ENCODE measurements at places on chromosomes 11 and 22.

- DNase-seq: no peak
Observed at GRCh38 chr11:131746201-131746600, 375.8 kb downstream of the NTM start.

DNA sequence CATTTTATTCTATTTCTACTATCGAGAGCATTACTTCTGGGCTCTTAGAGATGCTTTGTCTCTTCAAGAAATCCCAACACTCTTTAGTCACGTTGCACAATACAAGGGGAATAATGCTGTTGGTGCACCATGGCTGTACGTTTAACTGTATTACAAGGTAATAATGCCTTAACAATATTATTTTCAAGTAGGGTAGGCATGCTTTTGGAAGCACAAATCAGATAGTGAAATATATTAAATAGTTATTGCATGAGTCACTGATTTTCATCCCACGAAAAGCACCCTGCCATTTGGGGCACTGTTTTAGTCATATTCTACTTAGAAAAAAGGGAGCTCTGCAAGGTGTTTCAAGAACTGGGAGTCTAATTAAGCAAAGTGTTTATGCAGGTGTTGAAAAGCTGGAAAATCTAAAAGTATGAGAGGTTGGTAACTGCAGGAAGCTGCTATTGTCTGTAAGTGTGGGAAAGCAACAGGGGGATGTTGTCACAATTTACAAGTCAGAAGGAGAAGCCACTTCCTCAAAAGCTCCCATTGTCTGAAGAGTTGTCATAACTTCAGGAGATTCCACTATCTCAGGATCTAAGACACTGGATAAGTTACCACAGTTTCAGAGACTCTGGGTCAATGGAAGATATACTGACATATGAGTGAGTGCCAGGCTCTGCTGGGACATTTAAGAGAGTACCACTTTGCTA lies 218.2 kb downstream of the JRKL start:
- DNase-seq: no peak

GRCh38 chr11:62108017-62108750 lies 15.6 kb upstream of the INCENP start:
- peak; percentile 20 for DNase-seq

GRCh38 chr11:12167061-12168000 lies 56.9 kb downstream of the MICAL2 start:
- DNase-seq: no peak

DNA sequence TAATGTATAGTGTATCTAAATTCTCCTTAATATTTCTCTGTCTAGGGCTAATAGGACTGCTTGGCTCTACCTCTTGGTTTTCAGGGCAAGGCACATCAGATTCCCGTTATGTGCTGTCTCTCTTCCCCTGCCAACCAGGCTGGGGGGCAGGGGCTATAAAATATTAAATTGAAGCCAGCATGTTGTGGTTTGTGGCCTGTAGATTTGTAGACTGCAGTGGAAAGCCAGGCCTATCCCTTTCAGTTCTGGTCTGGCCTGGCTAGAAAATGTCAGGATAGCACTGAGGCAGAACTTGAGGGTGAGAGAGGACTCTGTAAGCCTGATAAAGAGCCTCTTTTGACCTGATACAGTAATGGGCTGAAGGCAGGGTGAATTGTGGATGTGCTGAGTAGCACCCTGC lies 14.4 kb upstream of the GRK2 start:
- no peak for DNase-seq

DNA sequence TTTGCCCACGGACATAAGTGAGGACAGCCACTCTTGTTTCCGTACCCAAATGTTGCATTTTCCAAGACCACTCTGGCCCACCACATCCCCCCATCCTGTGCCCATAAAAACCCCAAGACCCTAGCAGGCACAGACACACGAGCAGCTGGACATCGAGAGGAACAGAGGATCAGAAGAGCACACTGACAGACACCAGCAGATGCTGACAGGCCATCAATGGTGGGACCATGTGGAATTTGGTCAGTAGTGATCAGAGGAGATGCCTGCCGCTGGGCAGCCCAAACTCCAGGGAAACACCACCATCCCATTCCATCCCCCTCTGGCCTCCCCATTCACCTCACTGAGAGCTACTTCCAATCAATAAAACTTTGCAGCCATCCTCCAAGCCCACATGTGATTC lies 87.0 kb downstream of the DLG2 start:
- DNase-seq: no peak

DNA sequence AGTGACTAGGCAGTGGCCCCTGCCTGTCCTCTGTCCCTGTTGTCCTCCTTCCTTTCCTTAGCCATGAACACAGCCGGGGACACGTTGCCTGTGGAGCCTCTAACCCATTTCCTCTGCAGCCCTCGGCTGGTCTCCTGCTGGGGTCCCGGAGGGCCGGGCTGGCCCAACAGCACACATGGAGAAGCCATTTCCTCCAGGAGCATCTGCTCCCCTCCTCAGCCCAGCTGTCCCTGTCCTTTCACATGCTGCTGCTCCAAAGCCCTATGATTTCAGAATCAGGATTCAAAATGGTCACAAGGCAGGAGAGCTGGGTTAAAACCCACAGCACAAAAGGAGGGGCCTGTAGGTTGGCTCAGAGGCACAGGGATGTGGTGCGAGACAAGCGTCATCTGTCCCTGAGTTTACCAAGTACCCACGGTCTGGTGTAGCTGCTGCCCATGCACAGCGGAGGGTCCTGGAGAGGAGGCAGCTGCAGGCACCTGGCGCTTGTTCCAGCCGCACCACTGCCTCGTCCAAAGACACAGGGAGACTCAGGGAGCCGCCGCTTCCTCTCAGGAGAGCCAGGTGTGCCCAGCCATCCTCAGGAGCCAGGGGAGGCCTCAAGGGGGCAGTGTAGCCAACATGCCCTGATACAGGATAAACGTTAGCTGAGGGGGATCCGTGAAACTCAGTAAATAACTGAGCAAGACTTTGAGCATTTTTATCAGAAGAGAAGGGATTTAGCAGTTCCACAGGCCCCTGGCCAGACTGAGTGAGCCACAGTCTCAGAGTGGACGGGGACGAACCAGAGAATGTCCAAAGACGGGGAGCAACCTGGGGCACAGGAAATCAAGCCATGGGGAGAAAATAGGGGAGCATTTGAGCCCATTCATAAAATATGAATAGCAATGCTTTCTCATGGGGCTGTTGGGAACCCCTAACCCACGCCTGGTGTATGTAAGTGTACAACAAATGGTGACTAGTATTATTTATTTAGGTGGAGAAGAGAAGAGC lies 3.9 kb upstream of the VSIG10L2 start:
- DNase-seq: peak; percentile 72

GRCh38 chr11:96162816-96163499 lies 180.0 kb downstream of the MAML2 start:
- DNase-seq: no peak

- DNase-seq: no peak
Observed at GRCh38 chr11:30760345-30760744, 174.2 kb upstream of the MPPED2 start.

GRCh38 chr11:61679296-61679695 lies 895 bp upstream of the DAGLA start:
- DNase-seq: no peak

DNA sequence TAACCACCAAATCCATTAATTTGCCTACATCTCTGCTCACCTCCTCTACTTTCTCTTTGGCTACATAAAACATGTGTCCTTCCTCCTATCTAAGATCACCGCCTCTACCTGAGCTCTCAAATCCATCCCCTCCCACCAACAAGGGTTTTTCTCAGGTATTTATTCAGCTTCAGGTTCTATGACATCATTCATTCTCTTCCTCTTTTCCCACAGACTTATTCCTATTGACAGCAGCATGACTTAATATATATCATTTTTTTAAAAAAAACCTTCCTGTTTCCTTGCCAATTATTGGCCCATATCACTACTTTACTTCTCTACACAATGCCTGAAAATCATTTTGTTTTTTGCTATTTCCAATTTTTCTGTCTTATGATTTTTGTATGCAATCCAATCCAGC lies 4.4 kb downstream of the CASP12 start:
- no peak for DNase-seq

DNA sequence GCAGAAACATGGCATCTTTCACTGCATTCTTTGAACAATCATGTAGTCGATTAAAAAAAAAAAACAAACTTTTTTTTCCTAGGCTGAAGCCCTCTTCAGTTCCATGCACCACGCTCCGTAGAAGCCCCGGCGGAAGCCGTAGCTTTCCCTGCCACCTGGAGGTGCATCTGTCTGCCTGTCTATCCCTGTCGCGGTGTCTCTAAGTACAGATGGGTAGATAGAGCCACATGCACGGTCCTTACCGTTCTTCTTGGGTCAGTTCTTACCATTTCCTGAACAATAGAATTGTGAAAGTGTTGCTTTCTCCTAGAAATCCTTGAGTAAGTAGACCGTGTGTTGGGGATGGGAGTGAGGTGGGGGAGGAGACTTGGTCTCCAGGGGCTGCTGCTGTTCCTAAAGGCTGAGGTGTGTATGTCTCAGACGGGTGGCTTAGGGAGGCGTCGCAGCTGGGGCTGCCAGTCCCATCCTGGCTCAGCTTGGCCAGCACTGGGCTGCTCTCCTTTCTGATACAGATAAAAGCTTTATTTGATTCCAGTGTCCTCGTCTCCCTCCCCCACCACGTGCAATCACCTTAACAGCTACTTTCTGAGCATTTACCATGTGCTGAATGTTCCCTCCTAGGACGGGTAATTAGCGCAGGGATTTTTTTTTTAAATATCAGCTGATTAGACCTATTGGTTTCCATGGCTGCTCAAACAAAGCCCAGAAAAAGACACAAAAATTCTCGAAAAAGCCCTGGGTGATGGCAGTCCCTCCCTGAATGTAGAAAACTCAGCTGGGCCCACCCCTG lies 46.8 kb downstream of the MACROD1 start:
- DNase-seq: no peak

- no peak for DNase-seq
Observed at GRCh38 chr11:12102588-12103410, 7.6 kb upstream of the MICAL2 start.

GRCh38 chr11:107856981-107857517 lies 1.5 kb downstream of the SLC35F2 start:
- no peak for DNase-seq

DNA sequence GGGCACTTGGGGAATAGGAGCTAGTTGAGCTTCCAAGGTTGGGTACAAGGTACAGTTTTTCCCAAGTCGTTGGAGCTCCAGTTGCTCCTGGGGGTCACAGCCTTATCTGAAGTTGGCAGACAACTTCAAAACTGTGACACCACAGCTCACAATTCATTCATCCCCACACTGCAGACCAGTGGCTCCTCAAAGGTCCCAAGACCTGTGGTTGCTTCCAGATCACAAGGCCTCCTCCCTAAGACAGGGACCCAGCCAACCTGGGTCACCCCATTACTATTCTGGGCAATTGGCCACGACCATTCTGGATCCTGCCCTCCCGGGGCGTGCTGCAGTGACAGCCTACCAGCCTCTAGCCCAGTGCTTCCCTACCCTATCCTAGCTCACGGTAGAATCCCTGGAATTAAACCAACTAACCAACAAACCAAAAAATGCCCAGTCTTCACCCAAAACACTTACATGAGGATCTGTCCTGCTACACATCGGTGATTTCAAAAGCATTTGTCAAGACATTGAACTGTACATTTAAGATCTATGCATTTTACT lies 862 bp upstream of the PDXP start:
- no peak for DNase-seq

GRCh38 chr22:38051900-38052862 lies 5.0 kb upstream of the PICK1 start:
- peak; percentile 80 for DNase-seq

GRCh38 chr22:44664149-44664548 lies 37.9 kb upstream of the PRR5 start:
- peak; percentile 52 for DNase-seq

DNA sequence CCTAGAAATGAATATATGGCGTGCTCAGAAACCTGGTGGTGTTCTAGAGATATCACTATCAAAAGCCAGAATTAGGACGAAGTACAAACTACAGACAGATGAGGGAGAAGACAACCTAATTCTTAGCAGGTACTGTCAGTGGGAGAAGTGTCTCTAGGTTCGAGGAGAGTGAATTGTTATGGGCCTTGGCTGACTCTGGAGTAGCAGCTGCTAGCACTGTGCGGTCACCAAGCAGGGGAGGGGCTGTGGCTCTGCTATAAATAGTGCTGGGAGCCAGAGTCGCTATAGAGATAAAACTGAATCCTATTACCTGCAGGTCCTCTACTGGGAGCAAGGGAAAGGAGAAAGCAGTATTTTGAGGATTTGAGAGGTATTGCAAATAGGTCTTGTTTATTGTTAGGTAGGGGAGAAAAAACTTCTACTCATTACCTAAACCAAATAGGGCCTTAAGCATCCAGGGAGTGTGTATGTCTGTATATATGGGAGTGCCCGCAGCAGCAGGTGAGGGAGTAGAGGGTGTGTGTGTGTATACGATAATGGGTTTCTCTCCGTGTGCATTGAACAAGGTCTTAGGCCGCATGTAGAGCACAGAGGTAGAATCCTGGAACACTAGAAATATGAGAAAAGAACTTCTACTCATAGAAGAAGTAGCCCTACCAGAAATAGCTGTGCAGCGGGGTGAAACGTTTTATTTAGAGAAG lies 2.2 kb downstream of the MADD start:
- no peak for DNase-seq

GRCh38 chr11:131094827-131095226 lies 178.5 kb upstream of the SNX19 start:
- no peak for DNase-seq

- DNase-seq: no peak
Observed at GRCh38 chr22:49515475-49515874, 312.2 kb downstream of the BRD1 start.

GRCh38 chr22:45026511-45026910 lies 16.7 kb upstream of the PHF21B start:
- DNase-seq: no peak

GRCh38 chr22:30875481-30876215 lies 92.9 kb downstream of the MORC2 start:
- no peak for DNase-seq

- DNase-seq: no peak
Observed at GRCh38 chr11:2890466-2891294, 5.1 kb upstream of the CDKN1C start.

- no peak for DNase-seq
Observed at GRCh38 chr22:50573491-50574382, 4.5 kb downstream of the CPT1B start.

Data from activated CD4-positive, alpha-beta T cell treated with anti-CD3 and anti-CD28 coated beads, Interleukin-2, amount 50 U/mL, for 48 hours (primary cell).